Right lobe of liver (tissue), 6 donors: ENCODE measurements at places on chromosomes 3 and 15.

DNA sequence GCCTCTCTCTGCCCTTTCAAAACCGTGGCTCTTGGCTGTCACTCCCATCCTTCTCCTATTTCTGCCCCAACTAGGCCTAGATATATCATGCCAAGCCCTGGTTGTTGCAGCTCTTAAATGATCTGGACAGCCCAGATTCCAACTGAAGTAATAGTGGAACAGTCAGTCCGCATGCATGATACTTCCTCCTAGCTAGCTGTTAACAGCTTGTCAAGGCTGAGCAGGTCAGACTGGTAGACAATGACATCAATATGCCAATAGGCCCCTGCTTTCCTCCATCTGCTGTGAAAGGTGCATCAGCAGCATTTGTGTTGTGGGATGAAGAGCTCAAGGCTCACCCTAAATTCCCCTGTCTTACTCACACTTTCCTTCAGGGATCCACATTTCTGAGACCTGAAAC is 527.7 kb upstream of the TGFBR2 start:
- no peaks in the 10 kb centered on the region for H3K27me3 ChIP-seq
- H3K4me3 ChIP-seq: no peak overlapping the region
- DNase-seq: no peak
- peaks cover 6% of the 10 kb centered on the region for H3K4me1 ChIP-seq
- no peaks in the 10 kb centered on the region for H3K36me3 ChIP-seq
- no peak overlapping the region for H3K27ac ChIP-seq

- peaks cover 79% of the 10 kb centered on the region for H3K36me3 ChIP-seq
- DNase-seq: no peak
- no peaks in the 10 kb centered on the region for H3K27me3 ChIP-seq
- peaks cover 98% of the 10 kb centered on the region for H3K4me1 ChIP-seq
- H3K27ac ChIP-seq: peak overlapping the region; percentile 53
Observed at GRCh38 chr3:58529516-58530353, 7.3 kb downstream of the ACOX2 start.

- H3K4me3 ChIP-seq: no peak overlapping the region
- H3K4me1 ChIP-seq: no peaks in the 10 kb centered on the region
- H3K27me3 ChIP-seq: no peaks in the 10 kb centered on the region
- no peak overlapping the region for H3K27ac ChIP-seq
- DNase-seq: no peak
- H3K36me3 ChIP-seq: no peaks in the 10 kb centered on the region
Observed at GRCh38 chr3:33447958-33448357, 7.8 kb upstream of the UBP1 start.

DNA sequence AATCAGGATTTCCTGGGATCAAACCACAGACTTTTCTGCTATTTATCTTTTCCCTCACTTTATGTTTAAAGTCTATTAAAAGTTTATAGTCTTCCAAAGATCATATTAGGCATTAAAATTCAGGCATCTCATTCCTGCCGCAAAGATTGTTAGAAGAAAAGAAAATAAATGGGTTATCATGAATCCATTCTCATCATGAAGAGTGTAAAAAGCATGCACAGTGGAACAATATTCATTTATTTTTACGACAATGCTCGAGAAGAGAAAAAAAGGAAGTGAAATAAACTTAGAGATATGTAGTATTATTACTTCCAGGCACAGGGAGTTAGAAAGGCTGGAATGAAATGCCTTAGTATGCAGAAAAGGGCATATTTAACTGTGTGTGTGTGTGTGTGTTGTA is 213.7 kb upstream of the PLSCR5 start:
- H3K27me3 ChIP-seq: no peaks in the 10 kb centered on the region
- H3K4me3 ChIP-seq: no peak overlapping the region
- no peak overlapping the region for H3K27ac ChIP-seq
- no peaks in the 10 kb centered on the region for H3K4me1 ChIP-seq

GRCh38 chr15:56040081-56041035 is 46.9 kb upstream of the NEDD4 start:
- H3K4me3 ChIP-seq: no peak overlapping the region
- no peak overlapping the region for H3K27ac ChIP-seq
- DNase-seq: peak; percentile 69
- no peaks in the 10 kb centered on the region for H3K36me3 ChIP-seq
- no peaks in the 10 kb centered on the region for H3K4me1 ChIP-seq

DNA sequence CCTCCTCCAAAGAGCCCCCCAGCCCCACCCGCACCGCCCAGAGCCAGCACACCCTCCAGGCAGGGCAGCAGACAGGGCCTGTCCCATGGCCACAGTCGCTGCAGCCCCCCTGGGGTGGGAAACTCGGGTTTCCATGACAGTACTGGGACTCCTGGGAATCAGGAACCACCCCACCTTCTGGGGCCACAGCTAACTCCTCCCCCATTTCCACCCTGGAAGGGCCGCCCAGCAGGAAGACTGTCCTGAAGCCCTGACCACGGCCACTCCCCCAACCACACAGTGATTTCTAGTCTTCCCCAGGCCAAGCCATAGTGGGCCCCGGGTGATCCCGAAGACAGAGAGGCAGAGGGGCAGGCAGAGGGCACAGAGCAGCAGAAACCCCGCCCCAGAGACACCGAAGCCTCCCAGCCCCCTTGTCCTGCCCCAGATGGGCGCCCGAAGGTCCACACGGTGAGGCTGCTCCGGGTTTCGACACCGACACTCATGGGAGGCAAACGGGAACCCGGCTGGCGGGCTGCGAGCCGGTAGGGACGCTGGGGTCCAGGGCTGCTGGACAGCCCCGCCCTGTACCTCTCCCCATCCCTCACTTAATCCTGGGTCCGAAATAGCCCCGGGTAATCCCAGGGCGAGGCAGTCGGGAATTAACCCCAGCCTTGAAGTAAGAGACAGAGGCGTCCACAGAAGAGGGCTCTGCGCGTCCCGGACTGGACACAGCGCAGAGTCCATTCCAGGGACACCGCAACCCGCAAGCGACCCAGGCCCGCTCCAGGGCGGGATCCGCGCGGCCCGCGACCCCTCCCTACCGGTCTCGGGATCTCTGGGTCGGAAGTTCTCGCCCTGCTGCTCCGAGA is 138.4 kb downstream of the NUP210 start:
- no peaks in the 10 kb centered on the region for H3K36me3 ChIP-seq
- peak overlapping the region; percentile 61 for H3K4me3 ChIP-seq
- no peaks in the 10 kb centered on the region for H3K27me3 ChIP-seq

- peak; percentile 92 for DNase-seq
- H3K27me3 ChIP-seq: no peaks in the 10 kb centered on the region
- no peaks in the 10 kb centered on the region for H3K4me1 ChIP-seq
- peak within 1 kb of the TSS; percentile 70 for H3K4me3 ChIP-seq
- peak within 1 kb of the TSS; percentile 89 for H3K27ac ChIP-seq
Observed at GRCh38 chr3:124887177-124887931, at the start of gene ITGB5. ITGB5 (minus strand) TSS chr3:124887365; CDS start chr3:124887000, 365 bp downstream.

DNA sequence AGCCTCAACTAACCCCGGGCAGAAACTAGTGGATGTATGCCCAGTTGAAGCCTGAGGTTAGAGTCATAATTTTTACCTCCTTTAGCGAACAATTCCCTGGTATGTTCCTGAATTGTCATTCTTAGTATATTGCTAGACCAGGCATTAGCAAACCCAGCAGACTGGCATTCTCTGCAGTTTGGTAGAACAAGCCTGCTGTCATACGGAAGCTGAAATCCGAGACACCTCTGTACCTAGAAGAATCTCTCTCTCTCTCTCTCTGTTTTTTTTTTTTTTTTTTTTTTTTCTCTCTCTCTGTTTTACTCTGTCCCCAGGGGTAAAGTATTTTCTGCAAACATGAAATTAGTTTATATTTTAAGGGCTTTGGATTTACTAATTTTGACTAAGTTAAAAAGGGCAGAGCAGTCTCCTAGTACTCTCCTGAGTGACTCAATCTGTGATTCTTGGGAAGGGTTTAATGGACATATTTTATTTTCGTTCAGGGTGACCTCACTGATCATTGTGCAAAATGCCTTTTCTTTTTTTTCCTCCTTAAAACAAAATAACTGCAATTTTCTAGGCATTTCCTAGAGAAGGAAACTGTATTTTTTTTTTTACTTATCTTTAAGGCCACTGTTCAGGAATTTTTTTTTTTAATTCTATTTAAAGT is 133.6 kb upstream of the ICE2 start:
- no peaks in the 10 kb centered on the region for H3K27me3 ChIP-seq
- no peaks in the 10 kb centered on the region for H3K36me3 ChIP-seq
- H3K4me1 ChIP-seq: peaks cover 9% of the 10 kb centered on the region
- DNase-seq: no peak
- no peak overlapping the region for H3K27ac ChIP-seq

- H3K27ac ChIP-seq: peak overlapping the region; percentile 80
- no peak overlapping the region for H3K4me3 ChIP-seq
- DNase-seq: no peak
- no peaks in the 10 kb centered on the region for H3K27me3 ChIP-seq
Observed at GRCh38 chr3:171831936-171832335, 11.2 kb upstream of the TMEM212 start.

DNA sequence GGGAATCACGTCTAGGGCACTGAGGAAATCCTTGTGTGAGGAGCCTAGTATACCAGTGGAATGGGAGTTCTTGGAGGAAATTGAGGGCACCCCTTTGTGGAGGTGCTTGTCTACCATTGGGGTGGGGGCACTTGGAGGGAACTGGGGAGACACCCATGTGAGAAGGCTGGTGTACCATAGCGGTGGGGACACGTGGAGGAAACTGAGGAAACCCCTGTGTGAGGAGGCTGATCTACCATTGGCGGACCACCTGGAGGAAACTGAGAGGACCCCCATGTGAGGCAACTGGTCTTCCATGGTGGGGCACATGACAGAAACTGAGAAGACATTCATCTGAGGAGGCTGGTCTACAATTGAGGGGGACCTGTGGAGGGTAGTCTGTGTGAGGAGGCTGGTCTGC is 164.5 kb downstream of the FBLN2 start:
- H3K36me3 ChIP-seq: no peaks in the 10 kb centered on the region
- H3K4me1 ChIP-seq: no peaks in the 10 kb centered on the region
- no peak overlapping the region for H3K27ac ChIP-seq
- no peak for DNase-seq
- H3K4me3 ChIP-seq: no peak overlapping the region

GRCh38 chr3:9222049-9222448 is 27.4 kb downstream of the SRGAP3 start:
- H3K27me3 ChIP-seq: no peaks in the 10 kb centered on the region
- no peak overlapping the region for H3K4me3 ChIP-seq
- no peak overlapping the region for H3K27ac ChIP-seq

GRCh38 chr3:38210141-38210757 is 44.9 kb downstream of the OXSR1 start:
- H3K36me3 ChIP-seq: no peaks in the 10 kb centered on the region
- H3K4me3 ChIP-seq: no peak overlapping the region
- H3K27me3 ChIP-seq: no peaks in the 10 kb centered on the region
- DNase-seq: no peak
- H3K27ac ChIP-seq: no peak overlapping the region

DNA sequence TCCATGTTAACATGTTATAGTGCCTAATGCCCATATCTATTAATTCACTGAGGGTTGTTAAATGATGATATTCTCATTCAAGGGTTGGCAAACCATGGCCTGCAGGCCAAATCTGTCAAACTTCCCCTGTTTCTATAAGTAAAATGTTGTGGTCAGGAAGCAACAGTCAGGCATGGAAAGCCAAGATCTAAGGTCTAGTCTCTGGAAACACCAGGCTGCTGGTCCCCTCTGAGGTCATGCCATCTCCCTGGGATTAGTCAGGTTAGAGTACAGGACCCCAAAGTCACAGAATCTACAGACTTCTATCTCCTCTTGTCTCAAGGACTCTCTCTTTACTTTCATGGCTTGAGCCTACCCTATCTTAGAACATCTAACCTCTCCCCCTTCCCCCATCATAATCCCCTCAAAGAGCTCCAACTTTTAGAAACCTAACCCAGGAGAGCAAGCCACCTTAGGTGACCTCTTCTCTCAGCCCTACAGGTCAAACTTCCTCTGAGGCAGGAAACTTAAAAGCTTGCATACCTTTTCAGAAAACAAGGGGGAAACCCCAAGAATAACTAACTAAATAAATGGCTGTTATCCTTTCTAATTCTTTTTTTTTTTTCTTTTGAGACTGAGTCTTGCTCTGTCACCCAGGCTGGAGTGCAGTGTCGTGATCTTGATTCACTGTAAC is 15.3 kb upstream of the HERC1 start:
- no peaks in the 10 kb centered on the region for H3K27me3 ChIP-seq
- DNase-seq: no peak
- H3K27ac ChIP-seq: no peak overlapping the region

DNA sequence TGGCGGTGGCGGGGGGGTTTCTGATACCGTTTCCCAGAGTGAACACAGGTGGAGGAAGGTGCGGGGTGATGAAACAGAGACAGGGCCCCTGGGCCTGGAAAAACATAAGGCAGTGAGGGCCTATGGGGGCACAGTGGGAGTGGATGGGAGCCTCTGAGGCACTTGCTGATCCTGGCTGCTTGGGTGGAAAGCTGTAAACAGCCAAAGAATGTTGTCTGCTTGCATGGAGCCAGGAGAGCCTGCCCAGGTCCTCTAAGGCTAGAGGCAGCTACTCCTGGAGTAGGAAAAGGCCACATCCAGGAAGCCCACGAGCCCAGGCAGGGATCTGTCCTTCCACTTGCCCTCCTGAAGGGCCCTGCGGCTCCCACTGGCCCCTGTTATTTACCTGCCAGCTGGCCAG is 2.9 kb upstream of the SEMA3B start:
- no peak overlapping the region for H3K27ac ChIP-seq
- H3K27me3 ChIP-seq: no peaks in the 10 kb centered on the region
- no peaks in the 10 kb centered on the region for H3K36me3 ChIP-seq
- DNase-seq: no peak
- no peaks in the 10 kb centered on the region for H3K4me1 ChIP-seq

DNA sequence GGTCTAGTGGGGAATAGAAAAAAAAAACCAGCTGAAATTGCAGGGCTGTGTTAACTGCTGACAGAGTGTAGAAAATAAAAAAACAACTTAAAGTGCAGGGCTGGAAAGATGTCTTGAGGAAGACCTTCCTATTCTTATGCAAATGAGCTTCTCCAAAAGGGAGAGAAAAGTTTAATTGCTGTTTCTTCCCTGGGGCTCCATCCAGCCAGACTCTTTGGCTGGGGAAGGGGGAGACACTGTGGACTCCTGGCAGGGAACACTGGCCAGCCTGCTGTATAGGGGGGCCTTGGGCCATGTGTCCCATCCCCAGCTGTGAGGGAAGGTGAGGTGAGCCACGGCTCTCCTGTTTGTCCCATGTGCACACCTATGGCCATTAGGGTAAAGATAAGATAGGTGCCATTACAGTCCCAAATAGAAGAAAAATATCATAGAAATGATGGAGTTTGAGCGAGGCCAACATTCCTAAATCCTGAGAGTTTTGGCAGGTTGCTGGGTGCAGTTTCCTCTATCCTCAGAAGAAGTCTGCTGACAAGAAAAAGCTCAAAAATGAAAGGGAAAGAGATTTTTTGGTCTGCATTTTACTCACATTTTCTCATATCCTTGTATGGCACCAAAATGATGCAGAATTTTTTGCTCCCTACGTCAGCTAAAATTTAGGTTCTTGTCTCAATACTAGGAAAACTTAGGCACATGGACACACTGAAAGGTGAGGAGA is 901.7 kb downstream of the PLOD2 start:
- H3K27ac ChIP-seq: no peak overlapping the region
- H3K27me3 ChIP-seq: no peaks in the 10 kb centered on the region
- H3K4me3 ChIP-seq: no peak overlapping the region
- no peak for DNase-seq
